ENCODE measurements at places on chromosomes 3 and 15.

GRCh38 chr15:48710952-48711495 lies 65.5 kb upstream of the FBN1 start:
- DNase-seq, result no peak

- no peak for DNase-seq
These were observed 24.5 kb upstream of the PSMD6 start for GRCh38 chr3:64047787-64048186.

DNA sequence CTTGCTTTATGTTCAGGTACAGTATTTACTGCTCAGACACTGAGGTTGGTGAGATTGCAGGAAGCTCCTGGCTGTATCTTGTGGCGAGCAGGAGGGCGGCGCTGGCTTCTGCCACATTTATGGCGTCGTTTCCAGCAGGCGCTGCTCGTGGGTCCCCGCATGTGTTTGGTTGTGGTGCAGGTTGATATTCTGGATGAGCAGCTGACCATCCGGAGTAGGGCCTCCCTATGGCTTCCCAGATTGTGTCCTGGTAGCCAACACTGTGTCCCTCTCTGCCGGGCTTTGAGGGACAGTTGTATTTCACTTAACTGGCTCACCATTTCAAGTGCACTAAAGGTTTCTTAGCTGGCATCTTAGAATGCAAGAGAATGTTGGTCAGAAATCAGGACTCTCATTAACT lies 386.5 kb upstream of the TPM1 start:
- no peak for DNase-seq

DNA sequence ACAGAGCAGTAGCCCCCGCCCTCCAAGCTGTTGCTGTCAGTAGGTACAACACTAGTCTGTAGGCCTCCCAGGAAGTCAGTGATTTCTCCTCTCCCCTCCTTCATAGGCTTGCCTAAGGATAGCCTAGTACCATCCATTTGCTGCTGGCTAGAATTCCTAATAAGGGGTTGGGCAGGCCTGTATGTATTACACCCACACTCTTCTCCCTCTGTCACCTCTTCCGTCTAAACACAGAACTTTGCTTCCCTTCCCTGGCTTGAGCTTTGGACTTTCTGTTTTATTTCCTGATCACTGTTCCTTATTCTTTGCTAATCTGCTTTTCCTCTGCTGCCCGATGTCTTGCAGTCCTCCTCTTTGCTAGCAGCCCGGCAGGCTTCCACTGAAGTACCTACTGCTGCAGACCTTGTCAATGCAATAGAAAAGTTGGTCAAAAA lies 93.4 kb upstream of the UMPS start:
- no peak for DNase-seq

DNA sequence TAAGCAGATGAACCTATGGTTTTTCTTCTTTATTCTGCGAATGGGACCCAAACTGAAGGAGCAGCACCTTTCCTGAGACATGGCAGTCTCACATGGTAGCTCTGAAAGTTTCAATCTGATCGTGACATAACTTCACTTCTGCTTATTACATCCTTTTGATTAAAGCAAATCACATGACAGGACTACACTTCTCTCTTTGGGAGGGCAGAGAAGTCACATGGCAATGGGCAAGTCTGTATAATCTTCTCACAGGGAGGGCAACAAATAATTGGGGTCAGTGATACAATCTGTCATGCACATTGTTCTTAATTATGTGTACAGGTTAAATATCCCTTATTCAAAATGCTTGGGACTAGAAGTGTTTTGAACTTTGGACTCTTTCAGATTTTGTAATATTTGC lies 21.6 kb downstream of the NCBP2 start:
- DNase-seq, result no peak

- no peak for DNase-seq
These were observed 138.6 kb downstream of the FMN1 start for GRCh38 chr15:33055962-33056361.
